ENCODE measurements at places on chromosomes 5 and 9. TPM values are rescaled to one million over a fixed set of nuclear protein-coding genes. Genes with fewer than 3 reads are reported as not detected.

DNA sequence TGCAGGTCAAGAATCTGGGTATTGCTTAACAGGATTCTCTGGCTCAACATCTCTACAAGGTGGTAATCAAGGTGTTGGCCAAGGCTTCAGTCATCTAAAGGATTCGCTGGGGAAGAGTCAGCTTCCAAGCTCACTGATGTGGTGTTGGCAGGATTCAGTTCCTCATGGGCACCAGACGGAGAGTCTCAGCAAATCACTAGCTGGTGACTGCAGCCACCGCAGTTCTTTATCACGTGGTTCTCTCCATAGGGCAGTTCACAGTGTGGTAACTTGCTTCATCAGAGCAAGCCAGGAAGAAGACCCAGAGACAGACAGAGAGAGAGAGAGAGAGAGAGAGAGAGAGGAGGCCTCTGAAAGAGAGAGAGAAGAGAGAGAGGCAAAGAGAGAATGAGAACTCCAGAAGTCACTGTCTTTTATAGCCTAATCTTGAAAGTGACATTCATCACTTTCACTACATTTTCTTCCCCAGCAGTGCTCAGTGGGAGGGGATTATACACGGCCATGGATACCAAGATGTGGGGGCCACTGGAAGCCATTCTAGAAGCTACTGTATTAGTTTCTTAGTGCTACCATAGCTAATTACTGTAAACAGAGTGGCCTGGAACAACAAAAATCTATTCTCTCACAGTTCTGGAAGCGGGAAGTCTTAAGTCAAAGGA lies 109.2 kb upstream of the SMIM23 start:
- DNase-seq, result no peak

DNA sequence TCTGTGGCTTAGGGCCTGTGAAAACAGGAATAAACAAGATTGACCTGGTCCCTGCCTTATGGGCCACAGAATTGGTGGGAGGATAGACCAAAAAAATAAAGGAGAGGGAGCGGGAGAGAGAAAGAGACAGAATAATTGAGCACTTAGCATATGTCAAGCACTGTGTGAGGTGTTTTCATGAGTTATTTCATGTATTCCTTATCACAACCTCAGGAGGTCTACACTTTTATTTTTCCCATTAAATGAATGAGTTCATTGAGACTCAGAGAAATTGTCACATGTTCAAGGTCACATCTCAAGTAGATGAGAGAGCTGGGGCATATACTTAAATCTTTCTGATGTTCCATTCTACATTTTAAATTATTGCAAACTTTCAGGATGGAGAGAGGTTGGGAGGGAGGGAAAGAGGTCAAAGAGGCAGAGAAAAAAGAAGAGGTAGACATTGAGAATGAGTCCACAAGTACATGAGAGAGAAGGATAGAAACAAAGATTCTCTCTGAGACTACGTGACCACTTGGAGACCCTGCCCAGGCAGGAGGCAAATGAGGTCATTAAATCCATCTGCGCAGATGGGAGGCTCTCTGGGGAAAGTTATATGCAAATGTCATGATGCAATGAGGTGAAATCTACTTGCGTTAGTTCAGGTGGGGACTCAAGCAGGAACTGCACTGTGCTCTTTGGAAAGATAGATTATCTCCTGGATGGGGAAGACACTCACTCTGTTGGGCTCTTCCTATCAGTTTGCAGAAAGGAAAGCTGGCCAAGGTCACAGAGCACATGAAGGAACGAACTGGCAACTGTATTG lies 241.5 kb downstream of the PAPPA start:
- no peak for DNase-seq

- DNase-seq, result peak; percentile 18
Observed at GRCh38 chr5:41270423-41271251, 57.3 kb upstream of the C6 start.

The ZNF354C gene
- 3.1 TPM for total RNA-seq

- no peak for DNase-seq
Observed at GRCh38 chr5:77337246-77337645, 126.8 kb downstream of the PDE8B start.

DNA sequence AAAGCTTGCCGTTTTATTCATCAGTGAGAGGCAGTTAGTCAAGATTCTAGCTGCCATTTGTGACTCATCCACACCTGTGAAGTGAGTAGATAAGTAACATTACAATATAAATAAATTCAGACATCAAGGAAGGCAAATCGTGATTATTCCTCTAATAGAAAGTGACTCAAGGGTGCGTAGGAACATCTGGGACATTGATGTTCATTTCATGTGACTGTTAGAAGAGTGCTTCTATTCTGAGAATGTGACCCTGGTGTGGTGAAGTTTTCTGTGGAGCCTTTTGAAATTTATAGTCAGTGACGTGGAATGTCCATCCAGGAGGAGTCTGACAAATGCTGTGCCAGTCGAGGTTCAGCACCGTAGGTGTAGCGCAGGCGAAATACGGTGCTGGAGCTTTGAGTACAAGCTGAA lies 48.4 kb upstream of the FAM240B start:
- no peak for DNase-seq

DNA sequence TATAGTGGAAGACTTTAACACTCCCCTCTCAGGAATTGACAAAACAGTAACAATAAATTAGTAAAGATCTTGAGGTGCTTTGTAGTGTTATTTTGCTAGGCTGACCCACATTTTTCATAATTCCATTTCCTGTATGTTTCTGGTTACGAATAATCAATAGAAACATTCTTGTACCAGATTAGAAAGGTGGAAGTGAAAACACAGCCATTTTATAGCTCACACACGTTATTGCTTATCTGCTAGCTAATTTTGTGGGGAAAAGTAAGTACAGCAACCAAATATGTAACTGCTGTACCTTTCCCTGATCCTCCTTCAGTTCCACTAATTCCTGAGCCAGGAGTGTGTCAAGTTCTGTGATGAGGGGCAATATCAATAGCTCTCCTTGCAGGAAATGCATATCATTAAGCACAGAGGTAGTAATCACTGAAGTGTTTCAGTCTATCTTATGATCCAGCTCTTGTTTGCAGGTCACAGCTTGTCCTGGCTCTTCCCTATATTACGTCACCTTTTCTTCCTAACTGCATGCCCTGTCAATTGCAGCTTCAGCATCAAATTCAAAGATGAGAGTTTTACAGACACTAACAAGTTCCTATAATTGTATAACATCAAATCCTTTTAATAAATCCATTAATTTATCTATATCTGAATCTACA lies 59.4 kb downstream of the MINAR2 start:
- no peak for DNase-seq

DNA sequence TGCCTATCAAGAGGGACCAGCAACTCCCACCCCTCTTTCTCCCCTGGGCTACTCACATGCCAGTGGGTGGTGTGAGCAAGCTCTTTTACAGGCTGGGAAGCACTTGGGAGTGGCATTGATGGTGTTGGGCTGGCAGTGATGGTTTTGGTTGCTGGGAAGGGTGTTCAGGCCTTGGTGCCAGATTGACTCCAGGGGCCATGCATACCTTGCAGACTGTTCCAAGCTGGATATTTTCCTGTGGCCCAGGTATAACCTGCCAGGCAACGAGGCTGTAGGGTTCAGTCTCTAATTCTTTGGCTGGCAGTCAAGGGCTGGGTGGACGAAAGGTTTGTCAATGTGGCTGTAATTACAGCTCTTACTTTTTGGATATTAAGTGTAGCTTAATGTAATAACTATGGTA lies 177.3 kb downstream of the MACROH2A1 start:
- DNase-seq, result no peak

GRCh38 chr5:174423558-174423957 lies 300.8 kb upstream of the MSX2 start:
- no peak for DNase-seq

GRCh38 chr9:99182356-99182755 lies 39.4 kb downstream of the ALG2 start:
- DNase-seq, result no peak
